D721Med (cell line): ENCODE measurements at places on chromosomes 7 and 10.

- no peak for DNase-seq
Observed at GRCh38 chr10:73858013-73858708, 16.2 kb downstream of the CAMK2G start.

GRCh38 chr7:142917447-142917846 is 16.1 kb downstream of the TRPV5 start:
- DNase-seq: no peak

- no peak for DNase-seq
Observed at GRCh38 chr7:68304536-68304935, 1293.7 kb upstream of the AUTS2 start.

- DNase-seq: no peak
Observed at GRCh38 chr10:61049386-61049785, 105.4 kb upstream of the RHOBTB1 start.
